ENCODE measurements at places on chromosomes 7 and 10. TPM values are rescaled to one million over a fixed set of nuclear protein-coding genes. Genes with fewer than 3 reads are reported as not detected.

- H3K4me1 ChIP-seq = peaks cover 3% of the 10 kb centered on the region
- H3K27me3 ChIP-seq = no peaks in the 10 kb centered on the region
- no peaks in the 10 kb centered on the region for H3K36me3 ChIP-seq
- no peak overlapping the region for H3K27ac ChIP-seq
- H3K4me3 ChIP-seq = no peak overlapping the region
- no peak for DNase-seq
Measured at GRCh38 chr10:127145173-127145572, 51.2 kb downstream of the INSYN2A start.

GRCh38 chr10:93813507-93814465 is 56.0 kb downstream of the LGI1 start:
- peaks cover 32% of the 10 kb centered on the region for H3K27me3 ChIP-seq
- peak; percentile 33 for DNase-seq
- H3K36me3 ChIP-seq = no peaks in the 10 kb centered on the region

CYP17A1 gene
- total RNA-seq = not detected

DNA sequence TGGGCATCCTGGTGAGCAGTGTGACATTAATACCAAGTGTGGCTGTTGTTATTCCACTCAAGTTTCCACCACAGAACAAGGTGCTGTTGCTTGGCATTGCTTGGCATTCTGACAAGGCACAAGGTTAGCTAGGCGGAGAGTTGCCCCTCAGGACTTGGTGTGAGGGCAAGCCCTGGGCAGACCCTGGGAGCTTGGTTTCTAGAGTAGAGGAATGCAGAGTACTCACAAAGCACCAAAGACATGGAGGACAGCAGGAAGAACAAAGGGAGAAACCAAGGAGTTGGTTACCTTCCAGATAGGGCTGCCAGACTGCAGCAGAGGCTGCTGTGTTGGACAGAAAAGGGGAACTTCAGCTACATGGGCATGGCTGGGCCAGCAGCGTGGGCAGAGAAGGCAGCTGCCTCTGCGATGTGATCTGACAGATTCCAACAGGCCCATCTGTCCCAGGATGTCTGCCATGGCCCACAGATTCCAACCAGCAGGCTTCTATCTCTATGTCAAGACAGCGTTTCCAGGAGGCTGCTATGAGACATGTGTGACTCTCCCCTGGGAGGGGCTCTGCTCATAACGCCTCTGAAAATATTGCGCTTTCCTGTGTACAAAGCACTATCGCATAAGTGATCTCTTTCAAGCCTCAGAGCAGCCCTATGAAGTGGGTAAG is 1.8 kb downstream of the GOLGA7B start:
- peak; percentile 48 for DNase-seq
- peaks cover 45% of the 10 kb centered on the region for H3K4me1 ChIP-seq
- peak overlapping the region; percentile 74 for H3K27ac ChIP-seq
- peak overlapping the region; percentile 84 for H3K4me3 ChIP-seq

GRCh38 chr10:101559596-101560297 is 28.3 kb downstream of the POLL start:
- peak overlapping the region; percentile 12 for H3K27ac ChIP-seq
- H3K4me3 ChIP-seq = no peak overlapping the region
- peaks cover 4% of the 10 kb centered on the region for H3K27me3 ChIP-seq
- H3K36me3 ChIP-seq = no peaks in the 10 kb centered on the region
- peak; percentile 6 for DNase-seq

DNA sequence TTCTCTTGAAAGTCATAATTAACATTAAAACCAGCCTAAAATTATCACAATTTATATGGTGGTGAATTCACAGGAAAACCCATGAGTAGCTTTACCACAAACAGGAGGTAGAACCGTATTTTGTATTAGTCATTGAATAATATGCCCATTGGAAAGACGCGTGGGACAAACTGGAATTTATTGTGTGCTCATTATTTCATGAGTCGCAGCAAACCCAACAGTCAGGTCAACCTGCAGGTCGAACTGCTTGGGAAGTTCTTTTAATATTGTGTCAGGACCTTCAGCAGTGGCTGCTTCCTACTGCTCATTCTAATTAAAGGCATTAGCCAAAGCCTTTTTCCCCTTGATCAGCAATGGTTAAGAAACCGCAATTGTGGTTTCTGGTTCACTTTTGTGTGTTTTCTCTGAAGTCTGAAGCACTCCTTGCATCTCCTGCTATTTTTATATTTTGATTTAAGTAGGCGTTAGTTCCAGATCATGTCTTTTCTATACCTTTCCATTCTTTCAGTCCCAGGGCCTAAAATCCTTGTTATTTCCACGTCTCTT is 100.1 kb downstream of the RAB11FIP2 start:
- no peaks in the 10 kb centered on the region for H3K4me1 ChIP-seq
- H3K27ac ChIP-seq = no peak overlapping the region
- H3K4me3 ChIP-seq = no peak overlapping the region
- no peak for DNase-seq
- no peaks in the 10 kb centered on the region for H3K36me3 ChIP-seq
- H3K27me3 ChIP-seq = peaks cover 4% of the 10 kb centered on the region

- H3K4me1 ChIP-seq = no peaks in the 10 kb centered on the region
- no peak overlapping the region for H3K27ac ChIP-seq
- H3K4me3 ChIP-seq = no peak overlapping the region
- no peak for DNase-seq
Measured at GRCh38 chr7:116633131-116633988, 38.6 kb upstream of the MET start.

- DNase-seq = no peak
- H3K27ac ChIP-seq = no peak overlapping the region
- H3K4me1 ChIP-seq = peaks cover 5% of the 10 kb centered on the region
- peaks cover 19% of the 10 kb centered on the region for H3K27me3 ChIP-seq
Measured at GRCh38 chr7:13982940-13983677, 6.4 kb downstream of the ETV1 start.

GRCh38 chr7:15033039-15033438 is 130.5 kb upstream of the DGKB start:
- H3K27ac ChIP-seq = no peak overlapping the region
- no peaks in the 10 kb centered on the region for H3K36me3 ChIP-seq
- H3K4me3 ChIP-seq = no peak overlapping the region
- no peaks in the 10 kb centered on the region for H3K4me1 ChIP-seq
- H3K27me3 ChIP-seq = no peaks in the 10 kb centered on the region

DNA sequence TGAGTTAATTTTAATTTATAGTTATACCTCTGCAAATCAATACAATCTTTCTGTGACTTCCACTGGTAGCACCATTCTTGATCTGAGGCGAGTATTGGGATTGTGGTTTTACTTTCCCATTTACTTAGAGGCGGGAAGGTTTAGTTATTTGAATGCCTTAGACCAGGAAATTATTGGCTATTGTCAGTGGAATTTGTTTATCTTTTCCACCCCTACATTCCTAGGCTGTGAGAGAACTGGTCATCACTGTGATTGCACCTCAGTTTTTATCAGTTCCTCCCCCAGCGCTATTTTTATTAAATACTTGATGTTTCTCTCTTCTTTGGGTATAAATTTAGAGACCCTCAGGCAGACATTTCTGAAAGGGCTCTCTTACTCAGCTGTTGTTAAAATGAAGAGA is 29.9 kb downstream of the CDK14 start:
- H3K36me3 ChIP-seq = no peaks in the 10 kb centered on the region
- no peak overlapping the region for H3K4me3 ChIP-seq
- H3K27me3 ChIP-seq = no peaks in the 10 kb centered on the region
- DNase-seq = no peak

GRCh38 chr10:2933519-2933918 is 133.8 kb upstream of the PFKP start:
- H3K4me1 ChIP-seq = no peaks in the 10 kb centered on the region
- H3K36me3 ChIP-seq = no peaks in the 10 kb centered on the region
- DNase-seq = no peak
- no peak overlapping the region for H3K27ac ChIP-seq

DNA sequence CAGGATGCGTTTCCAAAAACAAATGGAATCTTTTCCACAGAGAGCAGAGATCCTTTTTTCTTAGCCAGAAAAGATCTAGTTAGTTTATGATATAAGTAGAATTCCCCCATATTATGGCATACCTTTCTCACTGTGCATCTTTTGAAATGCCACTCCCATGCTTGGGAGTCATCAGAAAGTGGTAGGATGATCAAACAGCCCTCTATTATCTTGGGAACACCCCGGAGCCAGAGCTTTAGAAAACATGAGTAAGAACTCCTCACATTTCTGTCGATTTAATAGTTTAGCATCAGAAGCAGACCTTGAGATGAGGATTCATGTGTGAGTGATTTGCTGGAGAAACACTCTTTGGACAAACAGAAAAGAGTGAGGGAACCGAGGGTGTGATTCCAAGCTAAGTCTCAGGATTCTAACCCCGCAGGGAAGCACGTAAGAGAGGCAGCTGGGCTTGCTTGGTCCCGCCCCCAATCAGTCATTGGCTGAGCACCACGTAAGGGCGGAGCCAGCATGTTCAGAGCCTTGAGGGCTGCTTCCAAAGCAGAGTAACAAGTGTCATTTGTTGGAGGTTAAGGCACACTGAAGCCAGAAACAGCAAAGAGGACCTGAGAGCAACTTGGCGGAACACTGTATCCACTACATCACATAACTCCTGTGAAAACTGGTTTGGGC is 43.7 kb upstream of the NXPH1 start:
- no peak overlapping the region for H3K27ac ChIP-seq
- peaks cover 25% of the 10 kb centered on the region for H3K4me1 ChIP-seq
- peaks cover 18% of the 10 kb centered on the region for H3K27me3 ChIP-seq
- H3K4me3 ChIP-seq = no peak overlapping the region
- H3K36me3 ChIP-seq = no peaks in the 10 kb centered on the region

ELMO1 gene
- total RNA-seq = 100 TPM

ABCB4 gene
- not detected for total RNA-seq

DNA sequence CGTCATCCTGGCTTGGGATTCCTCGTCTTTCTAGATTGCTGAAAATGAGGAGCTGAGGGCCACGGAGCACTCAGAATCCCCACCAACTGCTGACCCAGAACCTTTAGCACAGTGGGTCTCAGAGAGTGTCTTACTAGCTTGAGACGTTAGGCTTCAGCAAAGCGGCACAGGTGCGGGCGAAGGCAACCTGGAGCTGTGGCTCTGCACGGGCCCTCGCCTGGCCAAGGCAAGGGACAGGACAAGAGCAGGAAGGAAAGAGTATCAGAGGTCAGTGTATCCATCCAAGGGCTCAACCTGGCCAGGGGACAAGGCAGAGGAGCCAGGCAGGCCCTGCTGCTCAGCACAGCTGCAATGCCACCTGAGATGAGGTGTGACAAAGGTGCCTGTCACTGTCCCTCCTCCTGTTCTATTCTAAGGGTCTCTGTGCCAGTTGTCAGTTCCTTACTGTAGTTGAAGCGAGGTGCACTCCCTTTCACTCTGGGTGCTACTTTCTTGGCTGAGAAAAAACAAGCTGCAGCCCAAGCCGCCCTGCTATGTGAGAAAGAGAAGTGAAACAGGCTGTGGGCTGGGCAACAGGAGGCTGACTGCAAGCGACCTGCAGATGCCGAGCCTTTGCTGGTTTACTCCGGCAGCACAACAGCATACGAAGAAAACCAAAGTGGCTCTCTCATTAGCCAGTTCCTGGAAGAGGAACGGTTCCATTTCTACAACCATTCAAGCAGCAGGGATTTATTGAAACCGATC is 33.3 kb upstream of the KDM7A start:
- H3K4me1 ChIP-seq = peaks cover 90% of the 10 kb centered on the region
- H3K27me3 ChIP-seq = no peaks in the 10 kb centered on the region
- peak overlapping the region; percentile 58 for H3K4me3 ChIP-seq
- H3K27ac ChIP-seq = peak overlapping the region; percentile 94
- DNase-seq = peak; percentile 80
- H3K36me3 ChIP-seq = peaks cover 8% of the 10 kb centered on the region

GRCh38 chr10:71150796-71151195 is 61.6 kb upstream of the UNC5B start:
- H3K4me1 ChIP-seq = no peaks in the 10 kb centered on the region
- H3K27me3 ChIP-seq = no peaks in the 10 kb centered on the region
- no peaks in the 10 kb centered on the region for H3K36me3 ChIP-seq
- no peak overlapping the region for H3K4me3 ChIP-seq
- H3K27ac ChIP-seq = no peak overlapping the region

GNG11 gene
- not detected for total RNA-seq

DNA sequence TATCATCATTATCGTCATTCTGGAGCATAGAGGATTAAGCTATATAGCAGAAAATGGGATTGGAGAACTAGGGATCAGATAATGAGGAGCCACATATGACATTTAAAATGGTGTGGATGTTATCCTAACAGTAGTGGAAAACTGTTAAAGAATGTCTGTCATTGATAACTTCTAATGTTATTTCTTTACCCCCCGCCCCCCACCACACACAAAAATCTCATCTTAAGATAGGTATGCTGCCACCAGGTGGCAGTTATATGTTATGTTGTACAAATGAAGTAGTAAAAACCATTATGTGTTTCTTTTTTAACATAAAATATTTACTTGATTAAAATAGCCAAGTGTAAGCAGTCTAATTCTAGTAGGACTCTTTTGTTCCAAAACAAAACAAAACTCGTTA is 13.0 kb downstream of the AKAP9 start:
- H3K27ac ChIP-seq = no peak overlapping the region
- DNase-seq = no peak
- no peaks in the 10 kb centered on the region for H3K27me3 ChIP-seq
- H3K4me3 ChIP-seq = no peak overlapping the region
- H3K4me1 ChIP-seq = peaks cover 13% of the 10 kb centered on the region
- peaks cover 7% of the 10 kb centered on the region for H3K36me3 ChIP-seq

DNA sequence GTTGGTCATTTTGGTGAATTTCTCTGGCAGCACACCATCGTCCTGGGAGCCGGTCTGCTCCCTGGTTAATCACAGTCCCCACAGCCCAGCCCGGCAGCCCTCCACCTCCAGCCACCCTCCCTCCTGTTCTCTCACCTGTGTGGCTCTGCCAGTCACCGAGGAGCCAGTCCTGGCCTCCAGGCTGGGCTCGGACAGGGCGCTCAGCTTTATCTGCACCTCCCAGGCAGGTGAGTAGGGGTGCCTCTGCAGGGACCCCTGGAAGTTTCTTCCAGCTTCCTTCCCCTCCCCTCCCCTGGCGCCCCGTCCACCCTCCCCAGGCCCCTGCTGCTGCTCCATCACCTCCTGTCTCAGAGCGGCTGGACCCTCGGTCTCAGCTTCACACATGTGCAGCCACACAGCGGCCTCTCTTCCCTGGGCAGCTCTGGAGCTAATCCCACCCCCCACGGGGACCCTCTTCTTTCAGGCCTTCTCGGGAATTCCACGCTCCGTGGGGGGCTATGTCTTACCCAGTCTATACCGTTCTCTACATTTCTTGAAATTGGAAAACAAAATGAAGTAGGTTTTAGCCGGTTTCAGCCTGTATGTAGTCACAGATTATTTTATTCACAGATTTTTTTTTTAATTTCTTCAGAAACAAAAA is 213.9 kb upstream of the PPP2R2D start:
- H3K27ac ChIP-seq = no peak overlapping the region
- H3K4me3 ChIP-seq = no peak overlapping the region
- H3K36me3 ChIP-seq = no peaks in the 10 kb centered on the region
- no peaks in the 10 kb centered on the region for H3K27me3 ChIP-seq

MUC12 gene
- not detected for total RNA-seq

DNA sequence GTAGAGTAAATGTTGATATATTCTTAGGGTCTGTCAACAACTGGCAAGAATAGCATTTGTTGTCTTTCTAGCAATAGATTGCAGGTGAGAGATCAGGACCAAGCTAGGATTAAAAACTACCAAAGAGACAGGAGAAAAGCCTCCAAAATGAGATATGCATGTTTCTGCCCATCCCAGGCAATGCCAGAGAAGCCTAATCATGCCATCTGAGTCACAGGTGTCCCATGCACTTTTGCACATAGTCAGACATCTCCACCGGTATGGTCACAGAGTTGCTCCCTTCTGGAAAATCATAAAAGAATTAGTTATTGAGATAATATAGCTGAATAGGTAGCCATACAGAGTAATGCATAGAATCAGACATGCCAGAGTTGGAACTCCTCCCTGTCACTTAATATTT is 50.6 kb downstream of the PDK4 start:
- no peaks in the 10 kb centered on the region for H3K36me3 ChIP-seq
- no peak for DNase-seq
- no peaks in the 10 kb centered on the region for H3K4me1 ChIP-seq
- no peak overlapping the region for H3K4me3 ChIP-seq
- no peak overlapping the region for H3K27ac ChIP-seq

Data from activated CD4-positive, alpha-beta memory T cell treated with anti-CD3 and anti-CD28 coated beads, Interleukin-2, amount 10 ng/mL, durations not matched to agents 7 days and 5 days (primary cell).